ENCODE measurements at places on chromosomes 6 and 20.

GRCh38 chr6:41518118-41518517 is 28.1 kb upstream of the FOXP4 start:
- DNase-seq, result no peak

GRCh38 chr20:1376007-1376406 is 16.8 kb downstream of the FKBP1A start:
- peak; percentile 69 for DNase-seq

DNA sequence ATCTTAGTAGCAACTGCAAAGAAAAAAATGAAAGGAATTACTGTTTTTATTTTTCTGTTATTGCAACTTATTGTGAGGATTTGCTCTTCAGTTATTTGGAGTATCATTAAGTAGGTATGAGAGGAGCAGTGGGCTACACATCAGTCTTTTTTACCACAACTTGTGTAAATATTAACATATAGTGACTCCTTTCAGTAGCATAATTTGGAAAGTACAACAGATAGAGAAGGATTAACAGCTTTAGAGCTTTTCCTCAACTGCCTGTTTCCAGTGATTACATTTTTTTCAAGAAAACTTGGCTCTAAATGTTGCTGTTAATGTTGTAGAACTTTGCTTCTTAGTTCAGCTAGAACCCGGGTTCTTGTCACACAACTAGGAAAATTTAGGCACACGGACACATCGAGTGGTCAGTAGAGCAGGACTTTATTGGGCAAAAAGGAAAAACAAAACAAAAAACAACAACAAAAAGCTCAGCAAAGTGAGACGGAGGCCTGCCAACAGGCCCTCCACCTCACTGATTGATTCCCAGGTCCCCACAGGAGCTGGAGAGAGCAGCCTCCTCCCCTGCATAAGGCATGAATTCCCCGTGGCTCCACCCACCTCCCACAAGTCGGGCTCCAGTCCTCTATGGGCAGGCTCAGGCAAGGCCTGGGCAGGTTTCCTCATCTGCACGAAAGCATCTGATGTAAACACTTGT is 75.1 kb downstream of the ADGRG6 start:
- no peak for DNase-seq

DNA sequence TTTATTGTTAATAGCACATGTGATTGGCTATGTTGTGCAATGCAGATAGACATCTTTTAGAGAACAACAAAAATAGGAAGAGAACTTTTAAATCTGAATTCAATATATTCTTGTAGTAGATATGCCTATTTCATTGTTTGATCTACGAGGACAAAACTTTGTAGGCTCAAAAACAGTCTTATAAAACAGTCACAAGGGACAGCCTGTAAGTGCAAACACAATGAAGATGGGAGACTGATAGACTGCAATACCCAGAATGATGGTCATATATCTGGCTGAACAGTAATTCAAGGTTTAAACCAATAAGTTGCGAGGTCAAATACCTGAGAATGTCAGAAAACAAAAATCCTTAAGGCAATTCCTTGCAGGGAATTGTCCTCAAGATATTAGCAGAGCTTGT is 1342.9 kb upstream of the ADGRB3 start:
- no peak for DNase-seq

DNA sequence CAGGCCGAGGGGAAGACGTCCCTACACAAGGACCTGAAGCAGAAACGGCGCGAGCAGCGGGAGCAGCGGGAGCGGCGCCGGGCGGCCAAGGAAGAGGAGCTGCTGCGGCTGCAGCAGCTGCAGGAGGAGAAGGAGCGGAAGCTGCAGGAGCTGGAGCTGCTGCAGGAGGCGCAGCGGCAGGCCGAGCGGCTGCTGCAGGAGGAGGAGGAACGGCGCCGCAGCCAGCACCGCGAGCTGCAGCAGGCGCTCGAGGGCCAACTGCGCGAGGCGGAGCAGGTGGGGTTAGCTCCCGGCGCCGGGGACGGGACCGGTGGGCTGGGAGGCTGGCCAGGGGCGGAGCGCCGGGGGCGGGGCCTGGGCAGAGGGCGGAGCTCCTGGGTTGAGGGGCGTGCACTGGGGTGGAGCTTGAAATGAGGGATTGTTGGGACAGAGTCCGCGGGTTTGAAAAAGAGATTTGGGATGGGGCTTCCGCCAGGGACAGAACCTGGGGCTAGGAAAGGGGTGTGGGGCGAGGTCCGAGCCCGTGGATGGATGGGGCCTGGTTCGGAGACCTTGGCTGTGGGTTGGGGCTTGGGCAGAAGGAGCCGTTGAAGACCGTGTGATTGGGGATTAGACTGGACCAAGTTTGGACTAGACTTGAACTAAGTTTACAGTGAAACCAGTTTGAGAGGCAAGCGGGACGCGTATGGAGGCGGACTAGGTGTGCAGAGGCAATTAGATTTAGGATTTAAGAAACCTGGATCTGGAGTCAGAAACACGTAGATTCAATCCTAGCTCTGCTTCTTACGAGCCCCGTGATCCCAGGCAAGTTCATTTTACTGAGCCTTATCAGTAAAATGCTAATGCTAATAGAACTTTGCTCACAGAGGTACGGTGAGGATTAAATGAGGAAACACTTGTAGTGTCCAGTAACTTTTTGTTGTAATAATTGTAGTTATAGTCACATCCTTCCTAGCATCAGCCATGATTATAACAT is 20.9 kb downstream of the DEF6 start:
- no peak for DNase-seq

DNA sequence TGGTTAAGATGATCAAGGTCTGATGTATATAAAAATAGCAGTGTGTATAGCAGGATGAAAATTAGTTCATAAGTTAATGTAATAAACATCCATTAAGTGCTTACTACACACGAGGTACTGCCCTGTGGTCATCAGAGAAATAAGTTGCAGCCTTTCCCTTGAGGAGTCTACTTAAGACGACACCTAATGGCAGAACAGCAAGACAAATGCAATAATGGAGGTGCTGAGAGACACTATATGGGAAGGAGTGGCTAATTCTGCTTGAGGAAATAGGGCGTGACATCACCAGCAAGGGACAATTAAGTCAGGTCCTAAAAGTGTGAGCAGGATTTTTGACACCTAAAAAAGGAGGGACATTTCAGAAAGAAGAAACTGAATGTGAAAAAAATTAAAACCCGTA is 75.2 kb downstream of the BACH2 start:
- DNase-seq, result no peak

DNA sequence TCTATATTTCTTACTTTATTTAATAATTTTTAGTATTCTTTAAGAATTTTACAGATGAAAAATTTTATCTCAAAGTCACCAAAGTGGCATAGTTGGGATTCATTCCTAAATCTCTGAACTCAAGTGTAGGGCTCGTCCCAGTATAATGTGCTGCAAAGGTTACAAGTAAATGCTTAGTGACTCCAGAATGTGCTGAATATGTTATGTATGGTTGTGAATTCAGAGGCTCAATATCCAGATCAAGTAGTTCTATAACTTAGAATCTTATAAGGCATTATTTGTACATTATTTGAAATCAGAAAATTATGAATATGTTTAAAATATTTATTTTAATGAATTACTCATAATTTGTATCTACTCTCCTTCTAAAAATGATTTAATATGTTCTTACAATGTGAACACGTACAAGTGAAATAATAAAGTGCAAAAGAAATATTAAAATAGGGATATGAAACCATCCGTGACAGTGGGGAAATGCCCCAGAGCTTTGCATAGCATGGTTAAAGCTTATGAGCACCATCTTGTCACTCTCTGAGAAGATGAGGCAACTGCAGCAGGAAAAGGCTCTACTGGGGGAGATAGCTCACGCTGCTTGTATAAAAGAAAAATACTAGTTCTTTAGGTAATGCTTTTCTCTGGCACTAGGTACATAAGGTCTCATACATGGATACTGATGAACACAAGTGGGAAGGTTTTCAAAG is 259.0 kb downstream of the FOXC1 start:
- DNase-seq, result peak; percentile 61

DNA sequence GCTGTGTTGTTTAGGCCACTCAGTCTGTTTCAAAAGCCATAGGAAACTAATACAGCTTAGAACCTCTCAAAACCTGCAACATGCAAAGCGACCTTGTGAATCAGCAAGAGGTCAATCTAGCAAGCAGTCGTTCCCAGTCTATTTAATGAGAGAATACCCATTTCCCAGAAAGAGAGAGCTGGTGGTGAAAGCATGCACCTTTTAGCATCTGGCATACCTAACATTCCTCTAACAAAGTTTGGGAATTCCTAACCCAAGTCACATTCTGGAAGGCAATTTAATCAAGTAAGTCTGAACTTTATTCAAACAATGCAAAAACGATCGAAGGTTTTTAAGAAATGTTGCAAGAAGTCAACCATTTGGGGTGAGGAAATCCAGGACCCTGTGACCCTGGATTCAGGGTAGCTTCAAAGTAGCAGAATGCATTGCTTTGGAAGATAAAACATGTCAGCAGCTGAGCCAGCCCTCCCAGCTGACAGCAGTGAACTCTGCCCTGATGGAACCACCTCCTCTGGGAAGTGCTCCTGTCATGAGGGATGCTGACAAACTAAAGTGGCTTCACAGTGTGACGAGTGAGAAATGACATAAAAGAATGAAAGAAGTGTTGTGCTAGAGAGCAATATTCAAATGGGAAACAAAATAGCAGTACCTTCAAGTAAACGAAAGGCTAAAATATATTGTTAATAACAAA is 104.8 kb downstream of the GMDS start:
- DNase-seq, result no peak

DNA sequence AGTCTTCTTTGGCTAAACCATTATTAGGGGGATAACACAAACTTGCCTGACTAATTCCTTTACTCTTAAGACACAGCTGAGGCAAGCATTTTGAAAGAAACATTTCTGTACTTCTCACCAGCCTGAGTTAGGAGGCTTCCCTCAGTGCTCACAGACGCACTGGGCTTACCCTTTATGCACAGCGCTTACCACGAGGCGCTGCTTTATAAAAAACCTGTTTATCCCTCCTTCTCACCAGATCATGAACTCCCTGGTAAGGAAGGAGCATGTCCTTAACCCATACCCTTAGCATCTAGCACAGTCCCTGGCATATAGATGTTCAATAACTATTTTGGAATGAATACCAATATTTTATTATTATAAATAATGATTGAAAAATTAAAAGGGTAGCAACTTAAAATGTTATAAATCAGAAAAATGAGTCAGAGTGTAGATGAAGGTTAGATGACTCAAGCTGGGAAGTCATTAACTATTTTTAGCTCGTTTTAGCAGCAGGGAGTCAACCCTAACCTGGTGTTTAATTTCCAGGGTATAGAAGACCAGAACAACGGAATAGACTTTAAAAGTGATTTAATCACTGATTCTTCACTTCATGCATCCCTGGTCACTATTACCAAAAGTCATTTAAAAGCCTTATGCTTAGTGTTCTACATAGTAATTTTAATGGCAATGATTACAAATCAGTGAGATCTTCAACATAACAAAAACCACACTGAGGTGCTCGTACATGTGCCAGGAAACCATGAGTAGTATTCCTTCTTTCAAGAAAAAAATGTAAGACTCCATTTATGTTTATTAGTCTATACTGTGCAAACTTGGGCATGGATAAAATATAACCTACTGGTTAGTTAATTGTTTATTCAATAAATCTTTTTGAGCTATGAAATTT is 4.1 kb upstream of the TPD52L1 start:
- no peak for DNase-seq

DNA sequence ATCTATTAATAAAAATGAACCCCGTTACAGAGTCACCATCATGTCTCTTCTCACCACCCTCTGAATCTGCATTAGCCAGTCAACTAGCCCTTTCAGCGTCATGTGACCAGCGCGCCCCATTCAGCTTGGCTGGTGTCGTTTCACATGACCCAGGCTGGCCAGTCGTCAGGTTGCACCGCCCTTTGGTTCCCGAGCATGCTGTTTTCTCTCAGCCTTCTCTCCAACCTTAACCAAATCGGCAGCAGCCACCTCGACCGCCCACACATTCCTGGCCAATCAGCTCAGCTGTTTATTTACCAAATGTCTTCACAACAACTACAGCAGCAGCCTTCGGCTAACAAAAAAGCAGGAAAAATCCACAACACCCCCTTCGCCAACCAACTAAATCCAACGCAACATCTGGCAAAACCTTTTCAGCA is 5.6 kb downstream of the SRSF3 start:
- no peak for DNase-seq

- DNase-seq, result no peak
Measured at GRCh38 chr6:147806697-147807096, 298.2 kb downstream of the SAMD5 start.

DNA sequence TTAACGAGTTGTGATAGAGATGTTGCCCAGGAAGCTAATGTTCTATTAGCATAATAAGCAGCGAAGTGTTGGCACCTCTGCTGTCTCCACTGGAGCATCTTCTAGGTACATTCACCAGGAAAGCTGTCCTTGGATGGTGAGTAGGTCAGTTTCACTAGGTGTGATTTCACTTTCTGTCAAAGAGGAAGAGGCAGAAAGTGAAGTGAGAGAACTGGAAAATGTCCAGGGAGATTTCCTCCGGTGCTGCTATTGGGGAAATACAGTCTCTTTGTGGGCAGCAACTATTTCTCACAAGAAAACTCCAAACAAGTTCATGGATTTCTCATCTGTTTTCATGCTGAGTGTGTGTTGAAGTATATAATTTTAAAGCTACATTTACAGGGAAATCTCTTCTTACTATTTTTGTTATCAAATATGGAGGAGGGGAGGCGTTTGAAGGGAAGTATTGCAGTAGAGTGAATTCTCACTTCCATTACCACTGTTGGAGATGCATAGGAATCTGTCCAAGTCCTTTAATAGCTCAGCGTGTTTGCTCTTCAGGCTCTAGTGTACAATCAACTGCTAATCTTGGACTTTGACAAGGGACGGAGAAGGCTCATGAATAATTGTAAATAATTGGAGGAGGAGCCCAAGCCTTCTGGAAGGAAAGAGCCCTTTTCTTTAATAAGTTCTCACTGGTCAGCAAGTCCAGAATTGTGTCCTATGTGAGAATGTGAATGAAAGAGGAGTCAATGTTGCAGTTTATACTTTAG is 16.1 kb upstream of the TSBP1 start:
- DNase-seq, result no peak

GRCh38 chr6:137820425-137820824 is 46.6 kb upstream of the TNFAIP3 start:
- DNase-seq, result no peak

DNA sequence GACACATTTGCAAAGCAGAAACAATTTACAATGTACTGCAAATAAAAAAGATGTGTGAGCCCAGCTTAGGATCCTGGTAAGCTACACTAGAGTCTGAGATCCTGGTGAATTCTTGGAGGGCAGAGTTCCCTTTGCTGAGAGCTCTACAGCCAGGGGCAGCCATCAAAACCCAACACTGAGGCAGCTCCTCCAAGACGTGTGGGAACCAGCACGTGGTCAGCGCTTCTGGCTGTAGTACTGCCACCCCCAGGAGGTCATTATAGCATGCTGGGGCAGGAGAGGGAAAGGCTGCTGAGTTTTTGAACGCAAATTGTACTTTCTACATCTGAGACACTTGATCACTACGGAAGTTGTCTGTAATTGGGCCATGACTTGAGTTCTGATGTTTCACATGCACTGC is 131.5 kb downstream of the INSM1 start:
- DNase-seq, result no peak

- no peak for DNase-seq
Measured at GRCh38 chr20:17747431-17747846, 47.7 kb downstream of the BANF2 start.

- no peak for DNase-seq
Measured at GRCh38 chr6:33786736-33787135, 2.2 kb downstream of the LEMD2 start.

Measured in suppressor macrophage treated with lipopolysaccharide for 4 hours (primary cell).